ENCODE measurements at places on chromosomes 7 and 10.

DNA sequence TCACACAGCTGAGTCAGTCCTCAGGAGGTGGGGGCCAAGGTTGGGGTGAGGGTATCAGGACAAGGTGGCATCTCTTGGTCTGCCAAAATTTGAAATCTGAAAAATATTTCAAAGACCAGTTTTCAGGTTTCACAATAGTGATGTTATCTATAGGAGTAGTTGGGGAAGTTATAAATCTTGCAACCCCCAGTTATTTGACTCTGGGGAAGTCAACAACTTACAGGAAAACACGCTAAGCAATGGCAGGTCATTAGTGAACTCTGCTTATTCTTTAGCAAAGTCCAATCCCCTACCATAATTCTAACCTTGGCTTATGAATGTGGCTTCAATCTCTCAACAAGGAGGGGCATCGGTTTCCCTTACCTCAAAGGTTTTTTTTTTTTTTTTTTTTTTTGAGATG, 94.9 kb downstream of the MARCHF5 start:
- DNase-seq = no peak

DNA sequence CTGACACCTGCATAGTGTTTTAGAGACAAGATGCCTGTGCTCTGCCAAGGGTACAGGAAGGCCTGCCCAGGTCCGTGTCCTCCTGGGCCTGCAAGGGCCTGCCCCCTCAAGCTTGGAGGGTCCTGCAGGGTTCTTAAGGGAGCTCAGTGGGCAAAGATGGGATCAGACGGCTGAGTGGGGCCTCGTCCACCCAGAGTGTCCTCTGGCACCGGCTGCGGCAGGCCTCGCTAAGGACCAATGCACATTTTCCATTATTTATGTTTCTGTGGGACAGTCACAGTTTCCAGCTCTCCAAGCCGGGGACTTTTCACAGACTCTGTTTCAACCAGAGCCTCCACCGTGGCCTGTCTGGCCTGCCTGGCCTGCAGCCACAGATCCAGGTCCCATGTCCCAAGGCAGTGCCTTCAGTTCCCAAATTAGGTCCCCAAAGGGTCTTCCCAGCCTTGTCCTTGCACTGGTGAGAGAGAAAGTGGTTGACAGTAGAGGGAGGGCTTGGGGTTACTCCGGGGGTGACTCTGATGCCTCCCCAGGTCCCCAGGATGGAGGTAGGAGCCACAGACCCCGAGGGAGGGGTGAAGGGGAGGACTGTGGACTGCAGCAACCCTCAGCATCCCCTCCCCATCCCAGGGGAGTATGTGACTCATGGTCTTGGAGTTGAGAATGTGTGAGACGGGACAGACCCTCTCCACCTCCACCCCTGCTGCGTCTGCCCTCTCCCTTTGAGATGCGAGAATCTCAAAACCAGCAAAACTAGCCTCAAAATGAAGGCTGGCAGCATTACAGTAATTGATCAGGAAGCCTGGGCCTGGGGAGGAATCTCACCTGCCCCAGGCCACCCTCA, 14.8 kb downstream of the MYL10 start:
- no peak for DNase-seq

DNA sequence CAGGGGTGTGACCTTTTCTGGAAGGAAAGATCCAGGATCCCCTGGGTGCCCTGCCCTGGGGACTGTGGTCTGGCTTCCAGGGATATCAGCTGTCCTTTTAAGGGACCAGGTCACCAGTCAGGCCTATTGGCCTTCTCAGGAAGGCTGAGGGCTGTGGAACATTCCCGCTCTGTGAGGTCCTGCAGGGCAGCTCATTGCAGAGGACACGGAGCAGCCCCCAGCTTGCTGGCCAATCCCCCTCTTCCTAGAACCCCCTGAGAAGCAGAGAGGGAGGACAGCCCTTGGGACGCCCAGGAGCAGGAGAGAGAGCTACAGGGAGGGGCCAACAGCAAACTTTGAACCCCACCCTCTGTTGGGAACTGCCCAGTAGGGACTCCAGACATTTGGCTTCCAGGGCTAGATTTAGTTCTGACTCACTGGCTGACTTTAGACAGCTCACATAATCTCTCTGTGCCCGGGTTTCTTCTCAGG, 67.9 kb upstream of the COL13A1 start:
- DNase-seq = no peak

DNA sequence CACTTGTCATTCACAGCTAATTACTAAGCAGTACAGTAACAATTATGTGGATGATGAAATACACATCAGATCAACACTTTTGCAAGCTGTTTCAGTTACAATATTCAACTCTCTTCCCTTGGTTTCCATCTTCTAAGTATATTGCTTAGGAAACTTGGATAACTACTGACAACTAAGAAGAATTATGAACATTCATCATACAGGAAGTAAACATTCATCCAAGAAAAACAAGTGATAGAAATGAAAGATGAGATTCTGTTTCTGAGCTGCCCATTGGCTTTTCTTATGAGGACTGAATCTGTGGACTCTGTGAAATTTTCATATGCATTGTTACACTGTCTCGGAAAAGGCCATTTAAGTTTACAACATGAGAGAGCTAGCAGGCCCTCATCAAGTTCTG, 240.2 kb downstream of the PRKG1 start:
- DNase-seq = no peak

DNA sequence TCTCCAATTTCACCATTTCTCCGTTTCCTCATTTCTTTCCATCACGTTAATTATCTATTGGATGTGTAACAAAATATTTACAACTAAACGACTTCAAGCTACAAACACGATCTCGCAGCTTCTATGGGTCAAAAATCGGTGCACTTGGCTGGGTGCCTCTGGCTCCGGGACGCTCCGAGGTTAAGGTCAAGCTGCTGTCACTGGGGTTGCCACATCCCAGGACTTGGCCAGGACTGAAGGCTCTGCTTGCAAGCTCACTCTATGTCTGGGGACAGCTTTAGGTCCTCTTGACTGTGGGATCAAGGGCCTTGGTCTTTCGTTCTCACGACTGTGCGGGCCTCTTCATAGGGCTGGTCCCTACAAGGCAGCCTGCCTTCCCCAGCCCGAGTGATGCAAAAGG, 159.7 kb downstream of the CCDC3 start:
- no peak for DNase-seq

DNA sequence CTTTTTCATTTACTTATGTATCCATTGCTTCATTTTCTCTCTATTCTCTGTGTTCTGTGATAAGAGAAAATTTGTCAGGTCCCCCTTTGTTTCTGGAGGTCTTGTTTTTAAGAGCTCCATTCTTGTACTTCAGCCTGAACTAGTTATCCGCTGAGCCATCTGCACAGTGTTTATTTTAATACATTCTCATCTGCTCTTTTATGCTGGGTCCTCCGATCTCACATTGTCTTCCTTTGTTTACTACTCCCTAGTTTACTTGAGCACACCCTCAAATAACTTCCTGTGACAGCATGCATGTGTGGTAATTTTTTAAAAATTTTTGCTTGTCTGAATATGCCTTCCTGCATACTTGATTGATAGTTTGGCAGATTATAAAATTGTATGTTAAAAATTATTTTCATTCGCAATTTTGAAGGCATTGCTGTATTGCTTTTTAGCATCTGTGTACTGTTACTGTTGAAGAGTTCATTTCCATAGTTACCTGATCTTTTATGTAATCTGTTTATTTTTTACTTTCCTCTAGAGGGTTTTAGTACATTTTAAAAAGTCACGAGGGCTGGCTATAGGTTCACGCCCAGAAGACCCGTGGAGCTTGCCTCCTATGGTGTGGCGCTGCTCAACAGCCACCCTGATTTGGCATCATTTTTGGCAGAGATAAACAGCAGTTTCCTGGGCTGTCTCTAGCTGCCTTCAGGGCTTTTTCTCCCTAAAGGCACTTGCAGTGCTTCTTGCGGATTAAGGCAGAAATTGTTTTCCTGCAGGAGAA, 31.9 kb downstream of the RSBN1L start:
- DNase-seq = no peak

DNA sequence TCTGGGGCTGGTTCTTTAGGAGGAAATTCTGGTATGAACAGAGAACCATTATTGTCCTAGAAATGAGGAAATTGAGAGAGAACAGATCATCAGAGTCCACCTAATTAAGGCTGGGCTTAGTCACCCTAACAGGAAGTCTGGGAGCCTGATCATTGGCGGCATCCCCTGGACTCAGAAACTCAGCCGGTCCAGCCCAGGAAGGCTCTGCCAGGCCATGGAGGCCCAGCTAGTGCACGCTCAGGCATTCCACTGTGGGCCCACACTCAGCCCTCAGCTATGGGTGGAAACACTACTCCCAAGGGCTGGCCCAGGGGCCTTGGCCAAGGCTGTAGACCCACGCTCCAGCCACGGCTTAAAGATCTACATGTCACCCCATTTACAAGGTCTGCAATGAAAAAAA, 109.2 kb downstream of the PTPN20 start:
- no peak for DNase-seq

Measured in CD4-positive, alpha-beta T cell treated with Interleukin-12 subunit alpha and Interleukin-12 subunit beta, for 1 hour (primary cell).